ENCODE measurements at places on chromosomes 6 and 20.
A peak's percentile ranks its signal among the peaks of the same experiment; 100 is the strongest.

DNA sequence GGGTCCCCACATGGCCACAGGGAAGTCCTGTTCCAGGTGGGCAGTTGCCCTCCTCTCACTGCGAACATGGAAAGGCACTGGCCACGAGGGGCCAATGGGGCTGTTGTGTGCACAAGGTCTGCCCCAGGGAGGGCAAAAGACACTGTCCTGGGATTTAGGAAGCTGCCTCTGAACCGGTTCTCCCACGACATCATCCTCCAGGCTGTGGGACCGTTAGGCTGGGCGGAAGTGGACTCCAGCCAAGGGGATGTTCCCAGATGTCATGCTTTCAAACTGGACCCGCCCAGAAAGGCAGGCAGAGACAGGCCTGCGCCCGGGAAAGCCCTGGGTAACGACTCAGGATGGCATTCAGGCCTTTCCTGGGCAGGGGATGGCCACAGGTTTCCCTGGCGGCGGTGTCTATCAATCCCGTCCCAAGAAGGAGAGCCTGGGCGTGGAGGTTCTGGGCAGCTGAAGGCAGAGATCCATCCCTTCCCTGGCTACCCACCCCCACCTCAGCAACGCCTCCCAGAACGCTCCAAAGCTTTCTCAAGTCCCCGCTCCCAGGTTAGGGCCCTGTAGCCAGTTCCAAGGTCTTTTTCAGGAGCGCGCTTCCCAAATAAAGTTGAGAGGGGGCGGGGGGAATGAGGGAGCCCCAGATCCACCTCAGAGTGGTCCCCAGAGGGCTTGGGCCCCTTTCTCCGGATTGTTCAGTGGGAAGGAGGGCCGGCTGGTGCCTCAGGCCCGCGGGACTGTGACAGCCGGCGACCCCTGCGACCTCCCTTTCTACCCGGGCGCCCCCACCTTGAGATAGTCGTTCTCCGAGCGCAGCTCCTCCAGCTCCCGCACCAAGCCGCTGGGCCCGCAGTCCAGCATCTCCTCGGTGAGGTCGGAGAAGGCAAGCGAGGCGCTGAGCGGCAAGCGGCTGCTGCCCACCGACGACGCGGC is 13.8 kb upstream of the TLDC2 start:
- DNase-seq: no peak

GRCh38 chr6:34390531-34391472 is 1.7 kb downstream of the NUDT3 start:
- DNase-seq: no peak

- DNase-seq: peak; percentile 6
Measured at GRCh38 chr20:36919715-36920333, 31.7 kb downstream of the SAMHD1 start.

DNA sequence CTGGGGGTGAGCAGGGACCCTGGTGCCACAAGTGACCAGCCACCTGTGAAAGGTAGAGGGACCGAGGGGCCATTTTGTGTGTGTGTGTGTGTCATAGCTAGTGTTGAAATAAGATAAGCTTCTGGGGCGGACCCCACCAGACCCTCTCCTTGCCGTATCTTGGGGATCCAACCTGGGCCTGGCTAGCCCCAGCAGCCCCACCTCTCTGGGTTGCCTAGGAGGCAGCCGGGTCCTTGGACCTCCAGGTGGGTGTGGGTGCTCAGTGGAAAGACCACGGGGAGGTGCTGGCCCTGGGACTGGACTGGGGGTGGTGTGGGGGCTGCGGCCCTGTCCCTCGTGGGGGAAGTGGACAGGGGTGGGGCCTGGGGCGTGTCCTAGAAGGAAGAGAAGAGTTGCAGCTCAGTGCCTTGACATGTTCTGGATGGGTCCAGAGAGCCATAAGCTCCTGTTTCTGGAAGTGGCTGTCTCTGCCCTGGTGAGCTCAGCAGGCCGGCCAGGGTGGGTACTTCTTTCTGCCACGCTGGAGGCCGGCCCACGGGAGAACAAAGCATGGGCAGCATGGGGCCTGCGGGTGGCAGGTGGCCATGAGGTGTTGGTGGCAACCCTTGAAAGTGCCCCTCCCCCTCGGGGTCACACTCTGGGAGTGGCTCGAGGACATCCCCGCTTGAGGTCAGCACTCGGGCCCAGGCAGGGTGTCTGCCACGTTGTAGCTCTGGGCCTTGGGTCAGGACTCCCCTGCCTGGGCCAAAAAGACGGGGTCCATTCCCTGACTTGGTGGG is 8.4 kb downstream of the RBBP8NL start:
- no peak for DNase-seq

GRCh38 chr6:29071831-29072723 is 15.0 kb downstream of the OR2B3 start:
- peak; percentile 2 for DNase-seq

- DNase-seq: no peak
Measured at GRCh38 chr6:168355716-168356522, 36.3 kb upstream of the DACT2 start.

DNA sequence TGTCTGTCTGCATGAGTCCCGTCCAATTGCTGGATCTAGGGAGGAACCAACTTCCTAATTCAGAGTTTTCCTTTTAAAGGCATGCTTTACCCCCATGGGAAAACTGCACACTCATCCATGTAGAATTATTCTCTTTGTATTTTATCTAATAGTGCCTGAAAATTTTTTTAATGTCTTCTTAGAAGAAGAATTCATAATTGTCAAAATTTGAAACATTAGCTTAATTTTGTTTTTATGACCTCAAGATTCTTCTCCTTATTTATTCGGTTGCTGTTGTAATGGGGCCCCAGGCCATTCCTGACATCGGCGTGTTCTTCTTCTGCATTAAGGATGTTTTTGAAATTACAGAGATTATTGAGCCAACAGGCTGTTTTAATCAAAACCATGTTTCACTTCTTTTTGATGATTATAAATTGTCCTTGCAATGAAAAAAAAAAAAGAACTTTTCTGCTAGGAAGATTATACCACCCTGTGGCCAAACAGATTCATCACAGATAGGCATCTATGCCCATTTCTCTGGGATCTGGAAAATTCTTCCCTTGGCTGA is 100.3 kb downstream of the ZNF217 start:
- no peak for DNase-seq

GRCh38 chr6:137792160-137793033 is 74.7 kb upstream of the TNFAIP3 start:
- DNase-seq: peak; percentile 42

All from stimulated activated naive B cell treated with anti-CD40 and anti-IgM and Interleukin-4, amounts not matched to agents 10 μg/mL and 1 μg/mL and 100 μg/mL, for 72 hours (primary cell).